Chondrocyte (in vitro differentiated cells): ENCODE measurements at places on chromosomes 13 and 19.

DNA sequence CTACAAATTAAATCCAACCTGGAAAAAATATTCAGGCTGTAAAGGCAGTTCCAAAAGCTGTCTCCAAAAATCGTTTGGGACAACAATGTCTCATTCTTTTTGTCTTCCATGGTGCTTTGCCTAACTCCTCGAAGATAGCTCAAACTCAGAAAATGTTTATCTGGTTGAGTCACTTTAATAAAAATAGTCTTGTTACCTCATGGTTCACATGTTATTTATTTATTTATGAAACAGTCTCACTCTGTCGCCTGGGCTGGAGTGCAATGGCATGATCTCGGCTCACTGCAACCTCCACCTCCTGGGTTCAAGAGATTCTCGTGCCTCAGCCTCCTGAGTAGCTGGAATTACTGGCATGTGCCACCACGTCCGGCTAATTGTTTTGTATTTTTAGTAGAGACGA, 4.9 kb upstream of the BRD4 start:
- no peak for DNase-seq

GRCh38 chr13:64078480-64078936, 2662.9 kb upstream of the PCDH20 start:
- peak; percentile 68 for DNase-seq

DNA sequence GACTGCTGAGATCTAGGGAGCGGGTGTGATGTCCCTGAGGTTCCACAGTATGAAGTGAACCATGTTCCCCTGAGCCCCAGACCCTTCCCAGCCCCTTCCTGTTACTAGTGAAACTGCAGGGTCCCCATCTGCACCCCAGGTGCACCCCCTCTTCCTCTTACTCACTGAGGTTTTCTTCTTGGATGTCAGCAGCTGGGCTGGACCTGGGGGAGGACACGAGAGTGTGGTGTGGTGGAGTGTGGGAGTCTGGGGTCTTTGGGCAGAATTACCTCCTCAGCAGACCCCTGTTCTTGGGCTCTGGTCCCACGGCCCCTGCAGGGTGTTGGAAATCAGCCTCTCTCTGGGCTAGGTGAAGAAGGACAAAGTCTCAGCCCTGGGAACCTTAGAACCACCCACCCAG, 3.3 kb upstream of the LILRA6 start:
- no peak for DNase-seq

DNA sequence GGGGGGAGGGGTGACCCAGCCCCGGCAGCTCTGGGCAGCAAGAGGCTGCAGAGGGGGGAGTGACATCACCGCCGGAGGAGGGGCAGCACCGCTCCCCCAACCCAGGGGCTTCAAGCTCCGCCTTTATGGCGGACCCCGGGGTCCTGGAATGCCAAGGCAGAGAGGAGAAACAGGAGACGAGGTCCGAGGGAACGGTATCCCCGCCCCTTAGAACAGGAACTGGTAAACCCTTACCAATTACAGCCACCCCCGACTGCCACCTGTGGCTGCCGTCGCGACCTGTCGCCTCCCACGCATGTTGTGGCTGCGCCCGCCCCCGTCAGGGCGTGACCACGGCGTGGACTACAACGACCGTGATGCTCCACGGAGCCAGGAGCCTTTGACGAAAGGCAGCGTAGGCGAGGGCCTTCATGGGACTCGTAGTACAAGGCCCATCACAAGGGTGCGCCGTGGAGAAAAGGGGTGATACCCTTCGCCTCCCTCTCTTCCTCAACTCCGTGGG, 4.1 kb upstream of the KCNC3 start:
- DNase-seq: peak; percentile 96
